Occipital lobe (tissue), 3 donors: ENCODE measurements at places on chromosomes 12 and 14. TPM values are rescaled to one million over a fixed set of nuclear protein-coding genes. Genes with fewer than 3 reads are reported as not detected.

TAS2R8 gene
- 0.31 TPM for total RNA-seq

MSI1 gene
- total RNA-seq = 7.5 TPM

NRIP2 gene
- 0.62 TPM for total RNA-seq

ITPR2 gene
- 31.0 TPM for total RNA-seq

ELK3 gene
- 1.9 TPM for total RNA-seq

TMEM30B gene
- 0.16 TPM for total RNA-seq

RILPL1 gene
- 4.8 TPM for total RNA-seq

SLC38A4 gene
- total RNA-seq = 0.94 TPM

ALDH1L2 gene
- total RNA-seq = 9.7 TPM

C14orf39 gene
- not detected for total RNA-seq

CRACR2A gene
- 1.1 TPM for total RNA-seq

KRT2 gene
- not detected for total RNA-seq

DHRS4 gene
- 4.4 TPM for total RNA-seq

MGP gene
- total RNA-seq = 3.9 TPM

RIMBP2 gene
- total RNA-seq = 39.5 TPM

GPR137C gene
- 27.8 TPM for total RNA-seq

TBX5 gene
- not detected for total RNA-seq

MYBPC1 gene
- total RNA-seq = 2.0 TPM

SSTR1 gene
- 14.8 TPM for total RNA-seq

LRRIQ1 gene
- 7.0 TPM for total RNA-seq

POU6F1 gene
- 14.5 TPM for total RNA-seq

CMAS gene
- 41.6 TPM for total RNA-seq

KRT79 gene
- total RNA-seq = not detected

SMCO2 gene
- total RNA-seq = 0.78 TPM

TTC5 gene
- 41.3 TPM for total RNA-seq

PZP gene
- total RNA-seq = not detected

ANKRD33 gene
- total RNA-seq = not detected

EMP1 gene
- total RNA-seq = 6.6 TPM

WSCD2 gene
- total RNA-seq = 3.3 TPM

PLEKHH1 gene
- 5.5 TPM for total RNA-seq

PAPOLA gene
- total RNA-seq = 225 TPM

C12orf50 gene
- total RNA-seq = not detected

TRIM9 gene
- total RNA-seq = 40.2 TPM

CLEC9A gene
- not detected for total RNA-seq

C1QL4 gene
- total RNA-seq = 0.16 TPM

MANSC4 gene
- 0.47 TPM for total RNA-seq

CD4 gene
- 2.3 TPM for total RNA-seq

PRKD1 gene
- 20.0 TPM for total RNA-seq

ACSM4 gene
- total RNA-seq = not detected

LMNTD1 gene
- 1.1 TPM for total RNA-seq

PCED1B gene
- total RNA-seq = 0.94 TPM

ARHGAP9 gene
- total RNA-seq = 0.94 TPM

KLRC2 gene
- 2.5 TPM for total RNA-seq

ISM2 gene
- 0.78 TPM for total RNA-seq

KRT71 gene
- total RNA-seq = not detected

NRXN3 gene
- total RNA-seq = 35.6 TPM

NGB gene
- 4.1 TPM for total RNA-seq

FZD10 gene
- 0.16 TPM for total RNA-seq

RASSF9 gene
- 0.47 TPM for total RNA-seq

CCDC198 gene
- not detected for total RNA-seq

GYS2 gene
- not detected for total RNA-seq

ALG10B gene
- 15.0 TPM for total RNA-seq
